ENCODE measurements at places on chromosomes 3 and 15. TPM values are rescaled to one million over a fixed set of nuclear protein-coding genes. Genes with fewer than 3 reads are reported as not detected.

- peaks cover 7% of the 10 kb centered on the region for H3K4me1 ChIP-seq
- H3K4me3 ChIP-seq: no peak overlapping the region
- peak; percentile 64 for DNase-seq
- H3K36me3 ChIP-seq: no peaks in the 10 kb centered on the region
These were observed 1.7 kb upstream of the TGM5 start for GRCh38 chr15:43268111-43269105.

The EPM2AIP1 gene
- polyA plus RNA-seq: 29.1 TPM

The NR2E3 gene
- polyA plus RNA-seq: not detected

The KCNMB3 gene
- polyA plus RNA-seq: 13.0 TPM

The CLDN18 gene
- polyA plus RNA-seq: not detected

- no peak overlapping the region for H3K27ac ChIP-seq
- no peak overlapping the region for H3K4me3 ChIP-seq
- H3K36me3 ChIP-seq: no peaks in the 10 kb centered on the region
- no peaks in the 10 kb centered on the region for H3K27me3 ChIP-seq
These were observed 64.6 kb downstream of the STAC start for GRCh38 chr3:36444909-36445308.

GRCh38 chr3:41317718-41318117 lies 118.4 kb downstream of the CTNNB1 start:
- H3K27ac ChIP-seq: no peak overlapping the region
- peaks cover 2% of the 10 kb centered on the region for H3K27me3 ChIP-seq
- H3K4me3 ChIP-seq: no peak overlapping the region
- no peaks in the 10 kb centered on the region for H3K36me3 ChIP-seq
- no peak for DNase-seq

DNA sequence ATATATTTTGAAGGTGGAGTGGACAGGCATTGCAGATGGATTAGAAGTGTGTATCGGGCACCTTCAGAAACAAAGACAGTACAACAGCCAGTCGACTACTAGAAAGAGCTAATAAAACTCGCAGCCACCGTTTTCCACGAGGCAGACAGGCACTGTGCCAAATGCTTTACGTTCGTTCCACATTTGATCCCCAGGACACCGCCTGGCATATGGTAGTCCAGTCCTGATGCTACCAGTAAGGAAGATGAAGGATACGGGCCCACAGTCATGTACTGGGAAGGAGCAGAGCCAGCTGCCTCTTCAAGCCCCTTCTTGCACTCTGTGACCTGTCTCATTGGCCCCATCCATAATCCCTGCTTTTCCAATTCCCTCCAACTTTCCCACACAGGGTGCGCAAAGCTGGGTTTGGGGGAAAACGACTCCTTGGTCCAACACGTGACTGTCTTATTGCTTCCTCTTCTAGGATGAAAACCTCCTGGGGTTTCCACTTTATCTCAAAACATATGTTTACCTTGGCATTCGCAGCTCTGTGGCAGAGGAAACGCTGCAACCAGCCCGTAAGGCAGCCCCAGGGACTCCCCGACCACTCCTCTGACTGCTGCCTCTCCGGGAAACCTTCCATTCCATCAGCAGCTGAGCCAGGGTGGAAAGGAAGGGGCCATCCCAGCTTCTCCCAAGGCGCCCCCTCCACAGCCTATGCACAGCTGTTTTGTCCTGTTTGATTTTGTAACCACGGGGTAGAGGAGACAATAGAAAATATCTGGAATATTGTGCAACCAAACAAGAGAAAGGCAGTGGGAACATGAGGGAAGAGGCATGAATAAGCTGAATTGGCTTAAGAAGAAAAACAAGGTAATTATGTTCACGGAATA lies 107.4 kb downstream of the ADAMTS17 start:
- peak overlapping the region; percentile 29 for H3K27ac ChIP-seq
- H3K36me3 ChIP-seq: no peaks in the 10 kb centered on the region
- H3K4me1 ChIP-seq: peaks cover 12% of the 10 kb centered on the region
- DNase-seq: no peak
- no peak overlapping the region for H3K4me3 ChIP-seq

GRCh38 chr3:135239615-135239884 lies 444.5 kb downstream of the EPHB1 start:
- H3K4me3 ChIP-seq: no peak overlapping the region
- no peaks in the 10 kb centered on the region for H3K27me3 ChIP-seq
- H3K27ac ChIP-seq: no peak overlapping the region

DNA sequence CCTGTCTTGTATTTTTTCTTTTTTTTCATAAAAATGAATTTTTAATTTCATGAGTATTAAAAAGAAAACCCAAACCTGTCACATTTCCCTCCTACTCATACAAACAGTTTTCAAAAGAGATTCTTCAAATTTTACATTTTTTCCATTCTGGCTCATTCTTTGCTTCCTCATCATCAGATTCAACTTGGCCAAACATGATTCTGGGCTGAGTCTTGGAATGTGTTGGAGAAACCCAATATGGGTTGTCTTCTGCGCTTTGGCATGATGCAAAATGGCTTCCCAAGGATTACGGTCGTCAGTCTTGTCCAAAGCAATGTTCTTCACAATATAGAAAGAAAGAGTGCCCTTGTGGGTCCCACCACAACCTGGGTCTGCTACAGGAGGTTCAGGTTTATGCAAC lies 12.4 kb upstream of the TM4SF4 start:
- peaks cover 15% of the 10 kb centered on the region for H3K27me3 ChIP-seq
- no peak for DNase-seq
- no peak overlapping the region for H3K4me3 ChIP-seq

DNA sequence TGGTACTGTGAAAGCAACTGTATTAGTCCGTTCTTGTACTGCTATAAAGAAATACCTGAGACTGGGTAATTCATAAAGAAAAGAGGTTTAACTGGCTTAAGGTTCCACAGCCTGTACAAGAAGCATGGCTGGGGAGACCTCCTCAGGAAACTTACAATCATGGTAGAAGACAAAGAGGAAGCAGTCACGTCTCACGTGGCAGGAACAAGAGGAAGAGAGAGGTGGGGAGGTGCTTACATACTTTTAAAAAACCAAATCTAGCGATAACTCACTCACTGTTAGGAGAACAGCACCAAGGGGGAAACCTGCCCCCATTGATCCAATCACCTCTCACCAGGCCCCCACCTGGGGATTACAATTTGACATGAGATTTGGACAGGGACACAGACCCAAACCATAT lies 48.9 kb downstream of the IQGAP1 start:
- peaks cover 27% of the 10 kb centered on the region for H3K36me3 ChIP-seq
- no peak for DNase-seq
- no peak overlapping the region for H3K4me3 ChIP-seq
- no peaks in the 10 kb centered on the region for H3K4me1 ChIP-seq

DNA sequence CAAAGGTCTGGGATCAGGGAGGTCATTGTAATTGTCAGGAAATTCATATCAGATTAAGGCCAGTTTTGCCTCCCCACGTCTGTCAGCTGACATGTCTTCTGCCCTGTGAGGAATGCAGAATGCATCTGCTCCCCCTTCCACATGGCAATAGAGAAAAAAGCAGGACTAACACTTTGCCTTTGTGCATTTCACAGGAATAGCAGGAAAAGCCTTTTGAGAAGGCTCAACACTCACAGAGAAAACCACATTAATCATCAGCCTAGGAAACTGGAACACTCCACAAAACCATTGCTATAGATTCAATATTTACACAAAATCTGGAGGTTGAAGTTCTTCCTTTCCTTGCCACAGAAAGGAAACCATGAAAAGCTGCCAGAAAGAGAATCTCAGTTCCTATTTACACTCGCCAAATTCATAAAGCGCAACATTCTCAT lies 165.2 kb upstream of the HES1 start:
- no peak overlapping the region for H3K27ac ChIP-seq
- H3K27me3 ChIP-seq: no peaks in the 10 kb centered on the region
- no peaks in the 10 kb centered on the region for H3K36me3 ChIP-seq
- peaks cover 6% of the 10 kb centered on the region for H3K4me1 ChIP-seq
- H3K4me3 ChIP-seq: no peak overlapping the region

GRCh38 chr3:186053954-186054791 lies 54.7 kb downstream of the ETV5 start:
- no peak for DNase-seq
- no peak overlapping the region for H3K27ac ChIP-seq
- no peaks in the 10 kb centered on the region for H3K4me1 ChIP-seq
- peaks cover 29% of the 10 kb centered on the region for H3K36me3 ChIP-seq
- H3K27me3 ChIP-seq: no peaks in the 10 kb centered on the region

DNA sequence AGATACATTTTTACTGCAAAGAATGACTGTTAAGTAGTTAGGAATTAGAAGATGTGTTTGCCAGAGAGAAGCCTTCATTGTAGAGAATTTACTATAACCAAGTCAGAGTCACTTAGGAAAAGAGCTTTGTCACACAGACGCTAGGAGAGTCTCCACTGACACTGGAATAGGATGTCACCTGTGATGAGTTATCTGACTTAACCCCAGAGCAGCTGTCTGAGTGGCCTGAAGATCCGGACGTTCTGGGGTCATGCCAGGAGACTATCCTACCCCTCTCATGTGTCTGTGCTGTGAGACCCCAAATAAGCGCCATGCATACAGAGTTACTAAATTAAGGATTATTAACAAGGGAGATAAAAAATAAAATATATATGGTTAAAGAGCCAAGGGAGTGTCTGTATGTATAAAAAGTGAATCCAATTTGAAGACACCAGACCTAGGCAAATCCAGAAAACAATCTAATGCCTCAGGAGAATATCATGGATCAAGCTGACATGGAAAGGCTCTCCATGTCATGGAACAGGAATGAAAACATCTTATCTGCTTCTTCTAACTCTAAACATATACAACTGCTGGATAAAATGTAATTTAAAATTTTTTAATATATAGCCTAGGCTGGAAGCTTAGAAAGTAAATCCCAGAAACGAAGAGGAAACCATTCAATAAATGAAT lies 43.5 kb downstream of the ITGB5 start:
- H3K4me1 ChIP-seq: no peaks in the 10 kb centered on the region
- no peak overlapping the region for H3K4me3 ChIP-seq
- H3K27ac ChIP-seq: no peak overlapping the region
- no peak for DNase-seq
- no peaks in the 10 kb centered on the region for H3K36me3 ChIP-seq
- no peaks in the 10 kb centered on the region for H3K27me3 ChIP-seq

Measured in K562 (cell line).